ENCODE measurements at places on chromosomes 3 and 15.

DNA sequence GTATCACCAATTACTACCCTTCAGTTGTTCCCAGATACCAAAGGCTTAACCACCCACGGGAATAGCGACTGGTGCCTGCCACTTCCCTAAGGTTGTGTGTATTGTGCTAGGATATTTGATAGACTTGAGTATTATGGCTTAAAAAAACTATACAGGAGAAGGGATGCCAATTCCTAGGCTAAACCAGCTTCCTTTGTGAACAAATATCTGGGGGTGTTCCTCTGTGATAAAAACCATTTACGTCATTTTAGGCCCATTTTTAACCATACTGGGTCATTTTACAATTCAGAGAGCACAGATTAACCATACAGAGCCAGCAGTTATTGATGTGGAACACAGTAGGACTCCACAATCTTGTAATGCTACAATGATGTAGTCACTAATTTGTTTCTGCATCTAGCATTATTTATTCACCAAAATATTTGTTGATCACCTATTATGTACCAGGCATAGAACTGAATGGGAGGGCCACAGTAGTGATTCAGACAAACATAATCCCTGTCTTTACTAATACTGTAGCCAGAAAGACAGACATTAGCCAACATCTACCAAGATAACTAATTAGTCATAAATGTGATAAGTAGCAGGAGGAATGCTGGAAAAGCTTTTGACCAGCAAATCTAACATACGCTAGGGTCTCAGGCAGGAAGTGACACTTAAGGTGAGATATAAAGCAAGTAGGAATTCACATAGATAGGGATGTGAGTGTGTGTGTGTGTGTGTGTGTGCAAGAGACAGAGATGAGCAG lies 184.8 kb downstream of the MECOM start:
- DNase-seq = no peak

DNA sequence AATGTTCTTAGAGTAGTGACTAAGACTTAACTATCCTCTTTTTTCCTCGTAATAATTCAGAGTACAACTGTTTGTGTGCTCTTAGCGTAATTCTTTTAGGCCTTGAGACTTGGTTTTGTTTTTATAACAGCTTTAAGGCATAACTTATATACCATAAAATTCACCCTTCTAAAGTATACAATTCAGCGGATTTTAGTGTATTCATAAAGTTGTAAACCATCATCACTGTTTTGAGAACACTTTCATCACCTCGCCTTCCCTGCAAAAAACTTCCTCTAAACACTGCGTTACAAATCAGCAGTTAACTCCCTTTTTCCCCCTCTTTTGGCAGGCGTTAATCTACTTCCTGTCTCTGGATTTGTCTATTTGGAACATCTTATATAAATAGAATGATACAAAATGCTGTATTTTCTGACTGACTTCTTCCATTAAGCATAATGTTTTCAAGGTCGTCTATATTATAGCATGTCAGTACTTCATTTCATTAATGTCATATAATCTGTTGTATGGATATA lies 18.7 kb downstream of the DNAJC13 start:
- peak; percentile 47 for DNase-seq

DNA sequence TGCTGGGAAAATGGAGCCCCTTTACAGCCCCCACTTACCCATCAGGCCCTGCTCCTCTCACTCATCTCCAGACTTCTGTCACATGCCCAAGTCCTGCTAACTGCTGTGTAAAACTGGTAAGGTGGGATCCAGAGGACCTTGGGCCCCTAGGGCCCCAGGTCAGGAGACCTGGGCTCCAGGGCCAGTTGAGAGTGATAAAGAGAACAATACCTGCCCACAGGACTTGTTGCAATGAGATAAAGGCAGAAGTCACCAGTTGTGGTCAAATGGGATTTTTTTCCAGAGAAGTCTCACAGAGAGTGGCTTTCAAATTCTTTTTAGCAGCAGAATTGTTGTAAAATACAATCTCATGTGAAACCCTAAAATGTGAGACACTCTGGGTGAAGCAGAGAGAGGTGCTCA lies 753 bp downstream of the FURIN start:
- no peak for DNase-seq

GRCh38 chr3:11643201-11643603 lies 513 bp downstream of the VGLL4 start:
- peak; percentile 50 for DNase-seq

- no peak for DNase-seq
Measured at GRCh38 chr3:148500881-148501280, 196.8 kb upstream of the AGTR1 start.

DNA sequence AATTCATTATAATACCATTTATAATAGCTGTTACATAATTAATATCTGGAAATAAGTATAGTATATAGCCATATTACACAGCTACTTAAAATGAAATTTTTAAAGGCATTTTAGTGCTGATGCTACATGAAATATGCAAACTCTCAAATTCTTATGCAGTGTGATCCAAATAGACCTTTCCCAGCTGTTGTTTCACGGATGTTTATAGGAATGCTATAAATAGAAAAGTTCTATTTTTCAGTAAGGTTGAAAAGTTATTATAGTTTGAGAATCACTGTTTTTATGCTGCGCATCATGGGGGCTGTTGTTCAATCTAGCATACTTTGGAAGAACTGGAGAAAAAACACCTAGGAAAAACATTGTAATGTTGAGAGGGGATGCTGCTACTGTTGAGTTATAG lies 147.7 kb upstream of the TRIM42 start:
- DNase-seq = no peak

DNA sequence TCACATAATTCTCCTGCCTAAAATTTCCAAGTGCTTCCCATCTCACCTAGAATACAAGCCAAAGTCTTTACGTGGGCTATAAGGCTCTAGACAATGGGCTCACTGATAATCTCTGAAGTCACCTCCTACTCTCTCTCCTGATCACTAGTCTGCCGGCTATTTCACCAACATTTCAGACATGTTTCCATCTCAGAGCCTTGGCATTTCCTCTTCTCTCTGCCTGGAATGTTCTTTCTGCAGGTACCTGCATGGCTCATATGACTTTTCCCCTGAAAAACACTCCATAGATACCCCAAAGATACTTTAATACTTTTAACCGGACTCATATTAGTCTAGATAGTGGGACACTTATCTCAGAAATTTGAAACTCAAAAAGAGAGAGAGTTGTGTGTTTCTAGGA lies 32.7 kb downstream of the CD200 start:
- no peak for DNase-seq

DNA sequence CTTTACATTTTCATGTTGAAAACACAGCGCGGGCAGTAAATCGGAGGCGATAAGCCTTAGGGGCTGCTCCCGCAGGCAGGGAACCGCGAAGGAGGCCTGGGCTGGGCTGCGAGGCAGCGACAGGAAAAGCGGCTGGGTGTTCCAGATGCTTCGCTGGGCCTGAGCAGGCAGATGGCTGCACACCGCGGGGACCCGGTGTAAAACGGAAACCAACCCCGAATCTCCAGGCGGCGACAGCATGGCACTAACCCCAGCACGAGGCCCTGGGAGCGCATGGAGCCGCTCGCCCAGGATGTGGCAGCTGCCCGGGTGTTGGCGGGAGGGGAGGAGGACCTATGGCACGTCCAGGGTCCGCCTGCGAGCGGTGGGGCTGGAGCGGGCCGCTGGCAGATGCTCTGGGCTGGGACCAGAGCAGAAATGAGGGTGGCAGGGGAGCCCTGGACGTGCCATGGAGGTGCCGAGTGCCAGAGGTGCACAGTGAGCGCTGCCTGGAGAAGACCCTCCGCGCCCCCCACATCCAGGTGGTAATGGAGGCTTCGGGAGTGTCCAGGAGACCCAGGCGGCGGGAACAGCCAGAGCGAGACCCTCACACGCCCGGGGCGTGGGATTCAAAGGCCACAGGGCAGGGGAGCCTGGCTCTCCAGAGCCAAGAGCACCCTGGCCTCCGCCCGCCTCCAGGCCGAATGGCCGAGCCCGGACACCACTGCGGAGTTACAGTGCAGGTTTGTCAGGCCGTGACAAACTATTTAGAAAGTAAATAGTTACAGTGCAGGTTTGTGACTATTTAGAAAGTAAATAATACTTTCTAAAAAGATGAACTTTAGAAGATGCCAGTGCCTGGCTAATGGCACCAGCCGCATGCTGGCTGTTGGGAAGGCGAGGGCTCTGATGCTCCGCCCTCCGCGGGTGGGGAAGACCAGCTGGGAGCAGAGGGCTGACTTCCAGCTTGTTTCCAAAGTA lies 293.6 kb downstream of the OCA2 start:
- no peak for DNase-seq

DNA sequence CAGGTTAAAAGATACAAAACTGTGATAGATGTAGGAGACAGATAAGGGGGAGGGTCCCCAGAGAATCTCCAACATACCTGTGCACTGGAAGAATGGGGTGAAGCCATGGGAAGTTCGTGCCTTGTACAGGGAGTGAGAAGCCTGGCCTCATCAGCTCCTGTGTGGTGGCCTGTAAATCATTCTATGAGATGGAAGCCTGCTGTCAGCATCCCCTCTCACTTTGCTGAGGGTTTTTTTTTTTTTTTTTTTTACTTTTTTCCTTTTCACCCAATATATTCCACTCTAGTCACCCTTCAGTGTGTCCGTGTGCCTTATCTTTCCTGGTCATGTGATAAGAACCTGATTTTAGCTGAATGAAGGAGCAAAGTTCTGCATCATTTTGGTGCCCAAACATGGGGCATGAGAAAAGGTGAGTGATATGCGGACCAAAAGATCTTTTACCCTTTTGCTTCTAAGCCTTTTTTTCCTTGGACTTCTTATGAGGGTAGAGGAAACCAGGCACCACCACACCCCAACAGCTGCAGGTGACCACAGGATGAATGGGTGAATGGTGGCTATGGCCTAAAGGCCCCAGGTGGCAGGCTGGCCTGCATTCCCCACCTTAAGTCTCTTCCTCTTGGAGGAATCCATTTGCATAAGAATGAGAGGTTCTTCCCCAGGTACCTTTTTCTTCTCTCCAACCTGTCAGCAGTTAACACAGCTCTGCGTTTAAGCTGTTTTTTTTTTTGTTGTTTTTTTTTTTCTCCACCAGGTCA lies 1345.0 kb downstream of the NSUN3 start:
- DNase-seq = no peak

DNA sequence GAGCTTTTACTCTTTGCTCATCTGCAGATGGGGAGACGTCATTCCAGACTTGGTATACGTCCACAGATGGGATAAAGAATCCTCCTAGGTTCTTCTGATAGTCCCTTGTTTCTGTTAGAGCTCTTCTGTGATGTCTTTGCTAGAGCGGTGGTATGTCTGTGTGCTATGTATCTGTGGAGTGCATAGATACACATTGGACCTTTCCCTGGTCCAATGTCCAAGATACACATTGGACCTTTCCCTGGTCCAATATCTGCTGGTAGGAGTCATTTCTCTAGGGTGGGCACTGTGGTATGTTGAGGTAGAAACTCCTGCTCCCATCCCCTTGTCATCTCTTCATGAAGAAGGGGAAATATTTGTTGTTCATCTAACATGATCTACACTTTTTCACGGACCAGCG lies 47.5 kb upstream of the LPP start:
- DNase-seq = no peak

- no peak for DNase-seq
Measured at GRCh38 chr3:193439423-193439822, 60.9 kb upstream of the ATP13A5 start.

- DNase-seq = no peak
Measured at GRCh38 chr3:186277268-186277909, 84.6 kb downstream of the DGKG start.

GRCh38 chr15:89654847-89655805 lies at the start of gene KIF7:
KIF7 (minus strand) TSS chr15:89655467; CDS start chr15:89652930, 2,537 bp downstream.
- peak; percentile 11 for DNase-seq

DNA sequence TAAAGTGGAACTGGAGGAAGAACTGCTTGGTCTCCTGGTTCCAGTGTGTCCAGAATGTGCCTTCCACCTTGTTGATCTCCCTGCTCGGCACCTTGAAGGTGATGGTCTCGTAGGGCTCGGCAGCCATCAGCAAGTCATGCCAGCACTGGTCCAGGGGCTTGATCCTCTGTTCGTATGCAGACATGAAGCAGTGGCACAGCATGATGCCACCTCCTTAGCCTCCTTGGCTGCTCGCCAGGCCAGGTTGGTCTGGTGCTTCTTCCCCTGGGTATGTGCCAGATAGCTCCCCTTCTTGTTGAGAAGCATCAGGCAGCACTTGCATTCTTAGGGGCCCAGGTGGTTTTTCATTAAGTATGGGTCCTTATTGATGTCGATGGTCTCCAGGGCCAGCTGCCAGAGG lies 17.8 kb upstream of the TXNRD3 start:
- no peak for DNase-seq

DNA sequence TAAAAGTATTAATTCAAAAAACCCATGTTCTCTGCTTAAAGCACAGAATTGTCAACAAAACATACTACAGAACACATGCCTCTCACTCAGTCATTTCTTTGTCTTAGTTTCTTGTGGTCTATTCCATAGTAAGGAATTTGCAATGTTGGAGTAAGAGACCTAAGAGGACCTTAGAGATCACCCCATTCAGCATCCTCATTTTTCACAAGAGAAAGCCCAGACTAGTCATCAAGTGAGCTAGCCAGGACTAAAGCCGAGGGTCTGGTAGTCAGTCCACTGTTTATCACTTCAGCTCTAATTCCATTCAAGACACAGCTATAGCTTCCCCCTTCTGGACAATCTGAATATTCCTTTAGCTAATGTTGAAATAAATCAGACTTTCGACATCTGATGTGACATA lies 601.1 kb downstream of the FHIT start:
- no peak for DNase-seq

- DNase-seq = peak; percentile 6
Measured at GRCh38 chr3:147945968-147946519, 536.9 kb downstream of the ZIC1 start.

DNA sequence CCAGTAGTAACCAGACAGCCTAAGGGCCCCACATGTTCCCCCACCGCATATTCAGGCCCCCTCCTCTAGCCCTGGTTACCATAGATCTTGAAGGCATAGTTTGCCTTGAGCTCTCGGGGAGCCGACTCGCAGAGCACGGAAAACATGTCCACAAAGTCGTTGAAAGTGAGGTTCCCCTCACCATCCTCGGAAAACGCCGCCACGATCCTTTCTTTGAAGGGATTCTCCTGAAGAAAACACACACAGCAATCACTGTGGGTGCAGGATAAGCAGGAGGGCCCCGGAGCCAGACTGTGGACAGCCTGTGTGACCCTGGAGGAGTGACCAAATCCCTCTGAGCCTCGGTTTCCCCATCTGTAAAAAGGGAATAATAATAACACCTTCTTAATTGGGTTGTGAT lies 16.8 kb downstream of the SH2D7 start:
- DNase-seq = no peak

DNA sequence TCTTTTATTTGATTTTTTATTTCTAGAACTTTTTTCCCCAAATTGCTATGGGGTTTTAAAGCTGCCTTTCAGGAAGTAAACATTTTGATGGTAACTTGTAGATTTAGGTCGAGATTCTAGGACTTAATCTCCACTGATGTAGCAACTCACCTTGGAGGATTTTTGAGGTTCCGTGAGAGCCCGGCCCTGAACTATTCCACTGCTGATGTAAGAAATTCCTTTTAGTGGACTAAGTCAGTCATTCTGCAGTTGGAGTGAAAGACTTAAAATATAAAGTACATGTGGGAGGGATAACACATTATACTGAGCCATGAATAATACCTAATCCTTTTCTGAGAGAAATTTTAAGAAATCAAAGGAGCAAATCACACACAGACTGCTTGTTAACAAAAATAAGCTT lies 12.6 kb upstream of the LRRC34 start:
- DNase-seq = no peak

GRCh38 chr3:154795582-154795981 lies 284.5 kb upstream of the MME start:
- DNase-seq = peak; percentile 90

- DNase-seq = no peak
Measured at GRCh38 chr3:72050048-72050632, 265.2 kb upstream of the PROK2 start.

Data from suppressor macrophage treated with lipopolysaccharide for 4 hours (primary cell).